ENCODE measurements at places on chromosomes 2 and 18.

- DNase-seq = no peak
Observed at GRCh38 chr2:1937480-1937879, 193.2 kb upstream of the PXDN start.

DNA sequence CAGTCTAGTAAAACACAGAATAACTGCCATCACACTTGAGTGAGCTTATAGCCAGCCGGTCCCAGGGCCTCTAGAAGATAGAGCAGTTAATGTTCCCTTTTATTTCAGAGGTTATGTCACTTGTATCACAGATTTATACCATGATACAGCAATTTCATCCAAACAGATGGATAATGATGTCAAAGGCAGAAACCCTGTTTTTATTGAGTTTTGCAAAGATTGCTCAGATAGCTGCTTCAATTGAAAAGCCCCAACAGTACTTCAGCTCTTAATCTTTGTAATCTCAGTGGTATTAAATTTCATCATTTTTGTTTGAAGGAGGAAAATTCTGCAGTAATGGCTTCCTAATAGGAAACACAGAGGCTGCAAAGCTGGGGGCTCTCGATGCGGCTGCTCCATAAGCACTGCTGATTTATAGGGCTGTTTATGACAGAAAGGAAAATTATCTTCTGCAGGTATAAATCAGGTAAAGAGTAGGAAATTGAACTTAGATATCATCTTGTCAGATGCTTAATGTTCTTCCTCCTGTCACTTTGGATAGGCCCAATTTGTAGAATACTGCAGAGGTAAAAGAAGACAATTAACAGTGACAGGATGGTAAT is 112.3 kb downstream of the LNPK start:
- DNase-seq = no peak

GRCh38 chr18:67770520-67770919 is 254.0 kb upstream of the DSEL start:
- no peak for DNase-seq

DNA sequence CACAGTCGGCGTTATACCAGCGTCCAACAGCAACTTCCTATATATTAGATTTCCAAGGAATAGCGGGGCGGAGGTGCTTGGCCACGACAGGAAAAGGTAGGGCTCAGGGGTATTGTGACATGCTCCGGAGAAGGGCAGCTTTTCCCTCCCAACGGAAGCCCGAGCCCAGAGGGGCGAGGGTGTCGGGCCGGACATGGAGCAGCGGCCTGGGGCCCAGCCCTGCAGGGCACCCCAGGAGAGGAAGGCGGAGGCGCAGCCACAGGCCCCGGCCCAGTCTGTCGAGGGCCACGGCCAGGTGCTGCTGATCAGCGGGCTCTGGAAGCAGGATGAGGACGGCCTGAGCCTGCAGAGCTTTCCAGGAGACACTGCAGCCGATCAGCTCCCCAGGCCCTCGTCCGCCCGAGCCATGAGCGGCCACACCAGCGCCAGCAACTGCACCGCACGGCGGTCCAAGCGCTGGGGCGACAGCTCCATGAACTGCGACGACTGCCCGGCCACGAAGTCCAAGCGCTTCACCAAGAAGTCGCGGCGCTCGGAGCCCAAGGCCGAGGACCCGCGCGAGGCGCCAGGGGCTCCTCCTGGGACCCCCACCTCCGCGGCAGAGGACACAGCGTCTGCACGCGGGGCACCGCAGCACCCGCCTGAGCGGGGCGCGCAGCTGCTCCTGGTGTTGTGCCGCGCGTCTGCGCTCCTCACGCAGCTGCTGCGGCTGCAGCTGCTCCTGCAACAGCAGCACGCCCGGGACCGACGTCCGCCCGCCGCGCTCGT is 5.6 kb upstream of the SPATA3 start:
- no peak for DNase-seq

DNA sequence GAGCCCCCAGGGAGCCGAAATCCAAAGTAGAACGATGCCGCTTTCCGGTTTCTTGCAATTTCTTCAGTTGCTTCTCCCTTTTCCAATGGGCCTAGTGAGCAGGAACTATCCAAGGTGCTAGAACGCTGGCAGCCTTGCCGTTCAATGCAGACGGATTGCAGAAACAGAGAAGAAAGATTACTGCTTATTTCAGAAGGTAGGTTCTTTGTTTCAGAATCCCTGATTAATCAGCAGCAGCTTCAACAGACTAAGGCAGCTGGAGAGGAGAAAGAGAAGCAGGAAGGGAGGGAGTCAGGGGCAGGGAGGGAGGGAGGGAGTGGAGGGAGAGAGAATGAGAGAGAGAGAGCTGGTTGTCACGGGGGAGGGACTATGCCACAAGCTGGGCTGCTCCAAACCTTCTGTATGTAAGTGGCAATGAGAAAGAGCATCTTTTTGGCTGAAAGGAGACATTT is 576 bp downstream of the NYAP2 start:
- DNase-seq = no peak

All from activated naive CD4-positive, alpha-beta T cell treated with anti-CD3 and anti-CD28 coated beads, Interleukin-2, amount 50 U/mL, for 16 hours (primary cell).